ENCODE measurements at places on chromosomes 16 and 17. TPM values are rescaled to one million over a fixed set of nuclear protein-coding genes. Genes with fewer than 3 reads are reported as not detected.
A peak's percentile ranks its signal among the peaks of the same experiment; 100 is the strongest.

DNA sequence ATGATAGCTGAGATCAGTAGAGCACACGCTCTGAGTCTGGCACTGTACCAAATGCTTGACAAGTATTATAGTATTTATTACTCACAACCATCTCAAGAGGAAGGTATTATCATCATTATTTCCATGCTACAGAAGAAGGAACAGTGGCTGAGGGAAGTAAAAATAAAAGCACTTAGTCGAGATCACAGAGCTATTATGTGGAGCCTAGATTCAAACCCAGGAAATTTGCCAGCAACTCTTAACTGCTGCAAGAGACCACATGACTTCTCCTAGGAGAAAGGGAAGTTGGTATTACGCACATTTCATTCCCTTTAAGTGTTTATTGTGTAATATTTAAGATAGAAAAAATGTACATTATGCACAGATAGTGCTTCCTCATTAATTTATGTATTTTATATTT lies 1.0 kb upstream of the RHOT1 start:
- DNase-seq = peak; percentile 69

DNA sequence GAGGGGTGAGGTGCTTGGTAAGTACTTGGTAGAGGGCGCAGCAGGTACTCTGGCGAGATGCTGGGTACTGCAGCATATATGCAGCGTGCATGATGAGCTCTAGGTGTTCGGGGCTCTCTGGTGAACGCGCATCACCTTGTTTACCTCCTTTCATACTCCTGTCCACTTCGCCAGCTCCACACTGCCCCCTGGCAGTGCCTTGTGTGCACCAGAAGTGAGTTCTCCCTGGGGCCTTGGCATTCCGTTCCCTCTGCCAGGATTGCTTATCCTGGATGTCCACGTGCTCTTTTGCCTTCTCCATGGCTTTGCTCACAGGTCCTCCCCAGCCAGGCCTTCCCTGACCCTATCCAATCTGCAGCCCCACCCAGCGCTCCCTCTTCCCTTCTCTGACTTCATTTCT lies 154.2 kb downstream of the MRM1 start:
- DNase-seq = peak; percentile 20

- no peak for DNase-seq
These were observed 26.1 kb downstream of the MAP2K4 start for GRCh38 chr17:12046786-12047185.

DNA sequence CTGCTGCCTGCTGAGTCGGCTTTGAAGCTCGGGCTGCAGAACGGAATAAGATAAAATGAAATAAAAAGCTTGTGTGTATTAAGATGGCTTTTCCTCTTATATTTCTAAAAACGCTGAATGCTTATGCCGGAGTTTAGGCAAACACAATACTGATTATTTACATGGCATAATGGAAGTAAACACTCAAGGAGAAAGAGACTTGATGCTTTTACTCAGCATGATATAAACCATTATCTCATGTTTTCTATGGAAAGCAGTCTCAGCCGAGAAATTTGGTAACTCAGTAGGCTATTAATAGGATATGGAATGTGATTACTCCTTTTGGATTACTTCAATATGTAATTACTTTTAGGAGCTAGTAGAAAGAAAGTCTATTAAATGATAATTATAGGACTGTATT lies 153.3 kb downstream of the CDH11 start:
- DNase-seq = no peak

Gene PAQR4
- total RNA-seq = 6.4 TPM

- DNase-seq = no peak
These were observed 3.8 kb upstream of the WIPI1 start for GRCh38 chr17:68461122-68461539.

Gene TNP2
- 10.2 TPM for total RNA-seq

- peak; percentile 29 for DNase-seq
These were observed 1.2 kb upstream of the ABCA3 start for GRCh38 chr16:2341456-2342447.
